ENCODE measurements at places on chromosomes 6 and 20. TPM values are rescaled to one million over a fixed set of nuclear protein-coding genes. Genes with fewer than 3 reads are reported as not detected.

DNA sequence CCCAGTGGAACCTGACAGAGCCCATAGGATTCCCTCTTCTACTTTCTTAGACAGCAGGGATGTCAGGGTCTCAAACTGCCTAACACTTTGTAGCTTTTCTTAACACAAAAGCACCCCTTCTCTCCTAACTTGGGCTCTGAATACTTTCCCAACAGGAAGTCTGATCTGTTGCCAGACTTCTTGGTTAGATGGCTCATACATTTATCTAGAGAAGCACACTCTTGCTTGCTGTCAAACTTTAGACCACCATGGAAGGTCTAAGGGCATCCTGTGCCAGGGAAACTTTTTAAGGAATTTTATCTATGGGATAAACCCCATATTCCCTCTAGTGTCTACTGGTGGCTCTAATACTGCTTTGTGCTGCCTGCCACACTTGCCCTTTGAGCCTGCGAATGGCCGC, 3.3 kb upstream of the C6orf136 start:
- no peak for DNase-seq

- DNase-seq, result no peak
These were observed 11.7 kb downstream of the TFEB start for GRCh38 chr6:41723530-41724227.

DNA sequence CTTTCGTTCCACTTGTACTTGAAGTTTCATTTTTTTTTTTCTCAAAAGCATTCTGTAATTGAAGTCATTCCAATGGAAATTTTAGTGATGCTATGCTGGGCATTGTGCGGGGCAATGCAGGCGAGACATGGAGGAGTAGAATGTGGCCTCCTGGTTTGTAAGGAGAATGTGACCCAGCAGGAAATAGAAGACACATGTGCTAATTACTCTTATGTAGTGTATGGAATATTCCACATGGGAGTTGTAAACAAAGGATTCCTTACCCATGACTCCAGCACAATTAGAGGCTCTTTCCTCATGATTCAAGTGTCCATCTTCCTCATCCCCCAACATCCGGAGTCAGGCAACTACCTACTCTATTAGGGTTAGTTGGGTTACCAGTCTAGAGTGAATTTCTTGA, 14.9 kb upstream of the RFPL4B start:
- no peak for DNase-seq

DNA sequence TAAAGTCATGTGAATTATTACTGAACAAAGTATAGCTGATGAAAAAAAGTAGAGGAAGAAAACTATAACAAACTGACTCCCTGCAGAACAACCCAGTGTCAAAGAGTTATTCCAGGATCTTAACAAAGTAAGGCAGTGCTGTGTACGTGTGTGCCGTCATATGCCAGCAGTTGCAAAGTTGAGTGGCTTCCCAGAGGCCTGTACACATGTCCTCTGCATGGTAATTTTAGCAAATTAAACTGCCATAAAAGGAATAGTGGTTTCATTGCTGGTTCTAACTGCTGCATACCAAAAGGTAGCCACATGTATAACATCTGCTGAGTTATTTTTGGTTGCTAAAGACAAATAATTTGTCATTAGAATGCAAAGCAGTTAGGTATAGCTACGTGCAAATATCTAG, 44.8 kb downstream of the RIPOR2 start:
- no peak for DNase-seq

GRCh38 chr6:119024111-119024510, 54.4 kb downstream of the FAM184A start:
- DNase-seq, result no peak

- DNase-seq, result no peak
These were observed 47.5 kb upstream of the PROKR2 start for GRCh38 chr20:5364136-5364821.

GRCh38 chr6:142885182-142885867, 59.7 kb downstream of the HIVEP2 start:
- no peak for DNase-seq

- no peak for DNase-seq
These were observed 90.8 kb upstream of the ELOVL5 start for GRCh38 chr6:53439556-53439955.

GRCh38 chr6:157281570-157281969, 41.7 kb downstream of the TMEM242 start:
- no peak for DNase-seq

DNA sequence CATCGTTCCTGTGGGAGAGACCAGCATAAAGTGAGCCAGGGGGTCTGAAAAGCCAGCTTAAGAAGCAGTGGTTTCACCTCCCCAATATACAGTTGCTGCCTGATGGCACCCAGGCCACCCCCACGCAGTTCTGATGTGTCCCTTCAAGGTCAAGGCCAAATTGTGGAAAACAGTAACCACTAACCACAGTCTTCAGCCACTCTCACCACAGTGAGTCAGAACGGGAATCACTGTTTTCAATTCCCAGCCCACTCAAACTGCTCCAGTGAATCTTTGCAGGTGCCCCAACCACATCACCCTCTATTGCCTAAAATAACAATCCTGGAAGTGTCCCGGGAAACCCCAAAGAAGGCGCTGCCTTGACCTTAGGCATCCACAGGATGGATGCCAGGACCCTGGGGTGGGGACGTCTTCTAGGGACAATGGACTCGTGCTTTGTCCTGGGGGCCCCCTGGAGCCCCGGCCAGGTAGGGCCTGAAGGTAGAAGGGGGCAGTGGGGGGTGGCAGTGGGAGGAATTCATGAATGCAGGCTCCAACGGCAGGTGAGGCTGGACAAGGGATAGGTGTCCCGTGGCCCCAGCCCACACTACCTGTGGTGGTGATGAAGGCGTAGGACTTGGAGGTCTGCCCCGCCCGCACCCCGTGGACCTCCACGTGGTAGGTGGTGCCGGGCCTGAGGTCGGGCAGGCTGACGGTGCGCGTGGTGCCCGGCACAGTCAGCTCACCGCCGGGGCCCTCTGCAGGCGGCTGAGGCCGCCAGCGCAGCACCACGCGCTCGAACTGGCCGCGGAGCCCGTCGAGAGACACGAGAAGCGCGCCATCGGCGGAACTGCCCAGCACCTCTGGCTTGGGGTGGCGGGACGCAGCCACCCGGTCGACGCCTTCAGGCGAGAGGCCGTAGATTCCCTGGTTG, 22.2 kb downstream of the TNXB start:
- DNase-seq, result peak; percentile 79

DNA sequence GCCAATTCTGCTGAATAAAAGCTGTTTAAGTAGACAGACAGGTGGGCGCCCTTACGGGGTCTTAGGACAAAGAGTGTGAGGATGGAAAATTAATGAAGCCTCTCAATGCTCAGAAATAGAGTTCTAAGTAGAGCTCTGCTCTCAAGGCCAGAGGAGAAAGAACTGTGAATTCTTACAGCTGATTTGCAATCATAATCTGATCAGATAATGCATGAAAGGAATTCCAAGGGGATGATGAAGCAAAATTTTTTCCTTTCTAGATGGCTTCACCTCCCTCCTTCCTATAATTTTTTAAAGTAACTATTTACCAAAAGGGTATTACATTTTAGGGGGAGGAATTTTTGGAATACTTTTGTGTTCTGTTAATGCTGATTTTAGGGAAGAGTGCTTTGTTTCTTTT, 308.1 kb upstream of the HS3ST5 start:
- no peak for DNase-seq

DNA sequence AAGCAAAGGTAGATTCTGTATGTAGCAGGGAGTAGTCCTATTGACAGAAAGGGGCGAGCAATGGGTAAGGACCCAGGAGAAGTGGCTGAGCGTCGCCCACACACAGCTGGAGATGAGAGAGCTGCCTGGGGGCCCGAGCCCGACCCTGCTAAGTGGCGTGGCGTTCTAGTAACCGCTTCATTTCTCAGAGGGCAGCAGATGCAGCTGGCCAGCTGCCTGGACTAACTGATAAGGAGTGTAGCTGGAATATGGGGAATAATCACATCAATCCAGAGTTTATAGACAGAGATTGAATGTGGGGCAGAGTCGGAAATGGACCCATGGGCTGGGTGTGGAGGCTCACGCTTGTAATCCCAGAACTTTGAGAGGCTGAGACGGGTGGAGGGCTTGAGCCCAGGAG, 64.4 kb downstream of the EZR start:
- DNase-seq, result no peak

GRCh38 chr20:36624068-36624943, 18.7 kb downstream of the RAB5IF start:
- DNase-seq, result no peak

- DNase-seq, result no peak
These were observed 30.7 kb downstream of the PTPN1 start for GRCh38 chr20:50540620-50541605.

GRCh38 chr6:31711233-31711632, 3.9 kb upstream of the LY6G6D start:
- no peak for DNase-seq

DNA sequence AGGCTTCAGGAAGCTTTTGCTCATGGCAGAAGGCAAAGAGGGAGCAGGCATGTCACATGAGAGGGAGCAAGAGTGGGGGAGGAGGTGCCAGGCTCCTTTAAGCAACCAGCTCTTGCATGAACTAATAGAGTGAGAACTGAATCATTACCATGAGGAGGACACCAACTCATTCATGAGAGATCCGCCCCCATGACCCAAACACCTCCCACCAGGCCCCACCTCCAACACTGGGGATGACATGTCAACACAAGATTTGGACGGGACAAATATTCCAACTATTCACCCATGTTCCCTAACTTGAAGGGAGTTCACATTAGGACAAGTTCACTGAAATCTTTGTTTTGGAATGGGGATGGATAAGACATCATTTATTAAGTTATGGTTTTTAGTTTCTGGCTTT, 155.2 kb upstream of the ESR1 start:
- no peak for DNase-seq

The TRIM40 gene
- not detected for total RNA-seq

The CST7 gene
- 29.8 TPM for total RNA-seq

The CHRNA4 gene
- not detected for total RNA-seq

The OSBPL2 gene
- total RNA-seq, result 30.0 TPM

The HSPA1L gene
- 2.3 TPM for total RNA-seq

The GGTLC1 gene
- not detected for total RNA-seq

The HSPA12B gene
- total RNA-seq, result not detected

The NFKBIE gene
- 17.7 TPM for total RNA-seq

The WFDC5 gene
- not detected for total RNA-seq

The NOX3 gene
- total RNA-seq, result not detected

Measured in activated naive CD4-positive, alpha-beta T cell treated with anti-CD3 and anti-CD28 coated beads, Interleukin-2, amount 50 U/mL, for 72 hours (primary cell).